ENCODE measurements at places on chromosomes 3 and 15. TPM values are rescaled to one million over a fixed set of nuclear protein-coding genes. Genes with fewer than 3 reads are reported as not detected.

Gene CLSTN2
- not detected for polyA plus RNA-seq

Gene TNFAIP8L3
- polyA plus RNA-seq: not detected

Gene RAB6B
- polyA plus RNA-seq: not detected

- no peak for DNase-seq
Observed at GRCh38 chr3:79973917-79974595, 206.3 kb upstream of the ROBO1 start.

GRCh38 chr3:122497425-122497824 lies 17.3 kb downstream of the KPNA1 start:
- no peak for DNase-seq

Gene APOD
- polyA plus RNA-seq: not detected

DNA sequence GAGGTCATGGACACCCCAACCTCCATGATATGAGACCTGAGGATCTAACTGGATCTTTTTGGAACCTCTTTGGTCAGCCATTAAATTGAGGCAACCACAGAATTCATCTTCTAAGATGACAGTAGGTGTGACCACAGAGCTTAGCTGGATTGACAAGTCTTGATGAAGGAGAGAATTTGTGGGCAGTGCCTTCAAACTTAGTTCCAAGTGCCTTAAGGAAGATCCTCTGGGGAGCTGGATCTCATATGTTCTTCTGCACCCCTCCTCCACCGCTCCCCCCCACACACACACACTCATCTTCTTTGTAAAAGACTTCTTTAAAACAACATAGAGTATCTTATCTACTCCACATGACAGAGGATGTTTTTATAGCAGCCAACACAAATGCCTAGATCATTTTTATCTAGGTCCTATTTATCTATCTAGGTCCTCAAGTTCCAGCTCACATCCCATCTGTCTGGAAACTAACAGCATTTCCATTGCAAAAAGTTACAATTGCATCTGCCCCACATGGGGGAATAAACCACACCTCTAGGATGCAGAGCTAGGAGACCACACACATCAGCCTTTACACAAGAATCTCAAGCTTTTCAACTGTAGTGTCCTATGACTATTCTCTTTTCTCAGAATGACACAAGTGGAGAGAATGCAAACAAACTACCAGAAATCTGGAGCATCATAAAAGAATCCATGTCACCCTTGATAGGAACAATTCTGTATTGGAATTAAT lies 37.4 kb downstream of the WWTR1 start:
- no peak for DNase-seq

Gene FMN1
- polyA plus RNA-seq: 0.40 TPM

Gene RYK
- polyA plus RNA-seq: 30.3 TPM

GRCh38 chr3:127036209-127037020 lies 53.5 kb downstream of the PLXNA1 start:
- DNase-seq: no peak

Gene HSPBAP1
- polyA plus RNA-seq: 23.0 TPM

Gene CDC25A
- polyA plus RNA-seq: 0.22 TPM

Gene LRRC31
- not detected for polyA plus RNA-seq

DNA sequence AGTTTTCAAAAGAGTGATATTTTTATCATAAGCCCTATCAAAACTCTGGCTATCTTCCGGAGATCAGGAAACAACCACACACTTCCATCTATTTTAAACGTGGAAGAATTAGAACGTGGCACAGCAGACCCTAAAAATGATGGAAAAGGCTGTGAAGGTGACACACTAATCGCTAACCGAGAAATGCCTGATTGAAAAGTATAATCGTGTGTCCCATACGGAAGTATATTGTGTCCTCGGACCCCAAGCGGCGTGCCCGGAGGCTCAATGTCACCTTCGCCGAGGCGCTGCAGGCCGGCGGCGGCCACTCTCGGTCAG lies 642 bp downstream of the COX5A start:
- DNase-seq: no peak

Gene IL17RD
- polyA plus RNA-seq: not detected

DNA sequence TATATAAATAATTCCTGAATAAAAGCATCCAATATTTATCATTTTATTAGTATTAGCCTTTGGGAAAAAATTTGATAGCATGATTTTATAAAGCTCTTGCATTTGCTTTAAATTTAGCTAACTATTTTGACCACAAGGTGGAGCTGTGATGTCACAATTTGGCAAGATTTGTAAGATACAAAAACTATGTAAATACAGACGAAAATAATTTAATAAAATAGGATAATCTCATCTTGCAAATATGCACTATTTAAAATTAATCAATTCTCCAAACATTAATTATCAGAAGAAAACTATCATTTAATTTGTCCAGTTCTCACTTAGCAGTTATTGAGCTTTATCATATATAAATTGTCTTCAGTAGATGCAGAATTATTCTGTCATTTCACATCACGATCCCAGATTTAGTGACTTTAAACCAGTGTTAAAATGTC lies 95.4 kb downstream of the PLOD2 start:
- DNase-seq: peak; percentile 18

Gene HTR3E
- polyA plus RNA-seq: not detected

GRCh38 chr3:110929816-110930215 lies 141.8 kb upstream of the NECTIN3 start:
- no peak for DNase-seq

Gene DGKG
- polyA plus RNA-seq: 1.1 TPM

GRCh38 chr15:64156652-64157331 lies 5.3 kb downstream of the SNX22 start:
- DNase-seq: no peak

- no peak for DNase-seq
Observed at GRCh38 chr3:13497386-13497785, 17.3 kb downstream of the HDAC11 start.

- DNase-seq: no peak
Observed at GRCh38 chr15:90529011-90529370, 732 bp upstream of the CRTC3 start.

Gene PCOLCE2
- not detected for polyA plus RNA-seq

DNA sequence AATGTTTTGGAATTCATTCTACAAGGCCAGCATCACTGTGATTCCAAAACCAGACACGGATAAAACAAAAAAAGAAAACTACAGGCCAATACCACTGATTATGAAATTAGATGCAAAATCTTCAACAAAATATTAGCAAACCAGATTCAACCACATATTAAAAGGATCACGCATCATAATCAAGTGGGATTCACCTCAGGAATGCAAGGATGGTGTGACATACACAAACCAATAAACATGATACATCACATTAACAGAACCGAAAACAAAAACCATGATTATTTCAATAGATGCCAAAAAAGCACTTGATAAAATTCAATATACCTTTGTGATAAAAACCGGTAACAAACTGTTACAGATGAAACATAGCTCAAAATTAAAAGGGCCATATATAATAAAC lies 48.9 kb downstream of the DLG1 start:
- no peak for DNase-seq

DNA sequence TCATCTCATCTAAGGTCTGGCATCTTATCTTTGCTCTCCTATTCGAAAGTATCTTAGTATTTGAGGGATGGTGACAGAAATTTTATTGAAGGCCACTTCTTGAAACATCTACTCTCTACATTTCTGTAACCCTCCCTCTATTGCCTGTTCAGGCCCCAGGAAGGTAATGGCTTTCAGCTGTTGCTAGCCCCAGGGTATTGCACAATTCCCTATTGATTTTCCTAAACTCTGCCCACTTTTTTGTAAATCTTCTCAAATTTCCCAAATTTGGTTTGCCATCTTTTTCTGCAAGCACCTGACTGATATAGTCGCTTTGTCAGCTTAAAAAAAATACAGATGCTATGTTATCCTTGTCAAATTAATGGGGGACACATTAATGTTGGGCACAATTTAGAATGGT lies 242.1 kb downstream of the RAP2B start:
- DNase-seq: no peak

Gene ABHD17C
- polyA plus RNA-seq: 0.78 TPM

DNA sequence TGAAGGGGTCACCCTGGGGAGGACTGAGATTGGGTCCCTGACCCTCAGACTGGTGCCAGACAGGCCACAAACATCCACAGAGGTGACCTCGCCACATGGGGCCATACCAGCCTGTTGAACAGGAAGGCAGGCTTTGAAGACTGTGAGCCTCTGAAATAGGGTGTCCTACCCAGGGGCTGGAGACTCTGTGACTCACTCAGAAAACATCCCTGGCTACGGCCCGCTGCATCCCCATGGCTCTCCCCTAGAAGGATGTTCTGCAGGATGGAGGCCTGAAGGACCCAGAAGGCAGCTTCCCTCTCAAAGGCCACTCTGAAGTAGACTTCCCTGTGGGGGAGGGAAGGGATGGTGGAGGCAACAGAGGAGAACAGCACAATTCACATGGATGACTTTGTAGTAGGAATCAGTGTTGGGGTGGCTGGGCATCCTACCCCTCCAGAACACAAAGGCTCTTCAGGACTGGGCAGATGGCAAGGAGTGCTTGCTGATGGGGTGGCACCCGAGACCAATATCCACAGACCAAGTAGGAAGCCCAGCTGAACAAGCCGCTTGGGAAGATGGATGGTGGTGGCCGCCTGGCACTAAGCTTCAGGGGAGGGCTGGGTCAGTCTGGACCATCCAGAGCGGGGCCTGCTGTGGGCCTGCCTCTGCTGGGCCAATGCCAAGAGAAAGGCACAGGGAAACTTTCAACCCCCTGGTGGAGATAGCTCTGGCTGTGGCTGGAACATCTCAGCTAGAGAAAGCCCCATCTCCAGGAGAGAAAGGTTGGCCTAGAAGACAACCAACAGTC lies 37.6 kb upstream of the DUSP7 start:
- DNase-seq: no peak

Gene GOLGA8M
- polyA plus RNA-seq: 0.28 TPM

Gene IP6K2
- 132 TPM for polyA plus RNA-seq

Gene LINGO1
- not detected for polyA plus RNA-seq

- DNase-seq: no peak
Observed at GRCh38 chr15:56205061-56205876, 38.4 kb downstream of the RFX7 start.

DNA sequence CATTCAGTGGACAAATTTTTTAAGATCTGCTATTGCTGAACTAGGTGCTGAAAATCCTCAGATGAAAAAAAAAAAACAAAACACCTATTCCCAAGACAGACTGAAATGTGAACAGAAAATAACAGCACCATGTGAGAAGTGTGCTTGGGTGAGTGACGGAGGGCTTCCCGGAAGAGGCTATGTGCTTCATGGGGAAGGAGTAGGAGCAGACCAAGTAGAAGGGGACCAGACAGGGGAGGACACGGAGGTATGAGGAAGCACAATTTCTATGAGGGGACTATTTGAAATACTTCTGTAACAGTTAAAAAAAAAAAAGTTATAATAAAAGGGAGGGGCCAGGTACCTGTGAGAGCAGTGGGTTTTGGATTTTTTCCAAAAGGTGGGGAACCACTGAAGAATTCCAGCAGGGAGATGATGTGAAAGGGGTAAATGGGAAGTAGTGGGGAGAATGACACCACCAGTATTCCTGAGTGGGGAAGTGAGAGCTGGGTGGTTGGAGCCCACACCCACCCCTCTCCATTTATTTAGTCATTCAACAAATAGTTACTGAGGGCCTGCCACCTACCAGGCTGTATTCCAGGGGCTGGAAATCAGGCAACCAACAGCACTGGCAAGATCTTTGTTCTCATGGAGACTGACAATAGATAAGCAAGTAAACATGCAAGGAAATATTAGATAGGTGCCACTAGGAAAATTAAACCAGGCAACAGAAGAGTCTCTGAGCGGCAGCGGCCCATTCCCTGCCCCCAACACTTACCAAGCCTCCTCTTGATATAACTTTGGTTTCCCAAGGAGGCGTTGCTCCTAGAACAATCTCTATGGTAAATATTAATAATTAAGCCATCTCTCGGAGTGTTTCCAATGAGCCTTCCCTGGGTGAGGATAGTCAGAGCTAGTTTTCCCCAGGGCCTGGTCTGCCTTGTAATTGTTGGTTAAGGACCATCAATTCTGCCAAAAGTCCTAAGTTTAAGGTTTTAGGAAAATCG lies 3.8 kb upstream of the USP3 start:
- DNase-seq: peak; percentile 41

Gene DCLK3
- 0.01 TPM for polyA plus RNA-seq

Gene SHC4
- 0.04 TPM for polyA plus RNA-seq

GRCh38 chr3:188217726-188218125 lies 63.8 kb downstream of the LPP start:
- no peak for DNase-seq

GRCh38 chr15:84955089-84955848 lies 26.4 kb upstream of the PDE8A start:
- peak; percentile 61 for DNase-seq

Data from B cell (primary cell).